ENCODE measurements at places on chromosomes 7 and 10. TPM values are rescaled to one million over a fixed set of nuclear protein-coding genes. Genes with fewer than 3 reads are reported as not detected.

The ITIH5 gene
- total RNA-seq: not detected

The PON1 gene
- not detected for total RNA-seq

The DLX5 gene
- not detected for total RNA-seq

The BMPER gene
- total RNA-seq: not detected

The SPDYE5 gene
- total RNA-seq: not detected

The CALN1 gene
- total RNA-seq: not detected

The AGR2 gene
- total RNA-seq: not detected

The HMX3 gene
- not detected for total RNA-seq

The ECHDC3 gene
- 1.1 TPM for total RNA-seq

The CHST12 gene
- total RNA-seq: 44.8 TPM

The HOXA6 gene
- not detected for total RNA-seq

The TMEM229A gene
- total RNA-seq: not detected

The MMD2 gene
- not detected for total RNA-seq

The SH2B2 gene
- 0.12 TPM for total RNA-seq

The NPM3 gene
- 25.9 TPM for total RNA-seq

The DMBT1 gene
- not detected for total RNA-seq

The ZPBP gene
- total RNA-seq: not detected

The PON3 gene
- not detected for total RNA-seq

The LIPN gene
- not detected for total RNA-seq

The PRSS37 gene
- total RNA-seq: not detected

The MLLT10 gene
- total RNA-seq: 47.2 TPM

The POMZP3 gene
- total RNA-seq: 12.4 TPM

The SEC61G gene
- total RNA-seq: 55.4 TPM

The CPA2 gene
- total RNA-seq: not detected

The GPR37 gene
- not detected for total RNA-seq

The GNG11 gene
- total RNA-seq: not detected

The KAZALD1 gene
- total RNA-seq: 0.55 TPM

The GBX1 gene
- not detected for total RNA-seq

The VAX1 gene
- total RNA-seq: not detected

The SYT15B gene
- total RNA-seq: 0.19 TPM

The OR13A1 gene
- total RNA-seq: 0.15 TPM

The ELN gene
- total RNA-seq: not detected

The HOXA2 gene
- total RNA-seq: not detected

The BLNK gene
- total RNA-seq: not detected

The H2AZ2 gene
- 404 TPM for total RNA-seq

The TMEM196 gene
- total RNA-seq: not detected

The EBF3 gene
- not detected for total RNA-seq

The ATP5F1C gene
- total RNA-seq: 256 TPM

The EFCAB10 gene
- total RNA-seq: not detected

The MYH16 gene
- not detected for total RNA-seq

The ZDHHC16 gene
- 38.5 TPM for total RNA-seq

All from activated CD4-positive, alpha-beta T cell treated with anti-CD3 and anti-CD28 coated beads, Interleukin-2, amount 10 ng/mL, durations not matched to agents 7 days and 5 days (primary cell).